ENCODE measurements at places on chromosomes 7 and 10.

DNA sequence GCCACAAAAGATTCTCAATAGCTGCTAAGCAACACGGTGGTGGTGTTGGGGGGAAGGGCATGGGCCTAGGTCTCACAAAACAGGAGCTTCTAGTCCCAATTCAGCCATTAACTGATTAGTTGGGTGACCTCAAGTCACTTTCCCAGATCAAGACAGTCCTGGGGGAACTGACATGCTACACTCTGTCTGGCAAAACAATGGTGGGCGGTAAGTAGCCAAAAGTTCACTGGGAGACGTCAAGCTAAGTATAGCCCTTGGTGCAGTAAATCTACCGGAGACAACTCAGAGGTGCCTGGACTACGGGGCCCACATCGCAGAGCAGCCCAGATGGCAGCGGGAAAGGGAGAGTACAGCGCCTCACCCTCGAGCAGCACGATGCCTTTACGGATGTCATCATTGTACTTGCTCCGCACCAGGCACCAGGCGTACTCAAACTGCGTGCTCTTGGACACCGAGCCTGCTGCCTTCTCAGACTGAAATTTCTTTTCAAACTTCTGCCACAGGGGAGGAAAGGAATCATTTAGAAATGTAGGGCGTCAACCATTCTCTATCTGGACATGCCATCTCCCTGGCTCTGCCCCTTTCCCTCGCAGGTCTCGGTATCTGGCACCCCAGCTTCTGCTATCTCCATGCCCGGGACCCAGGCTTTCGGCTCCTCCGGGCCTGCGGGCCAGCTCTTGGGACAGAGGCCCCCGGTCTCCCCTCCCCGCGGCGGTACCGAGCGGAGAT is 1.1 kb downstream of the FIS1 start:
- no peak for DNase-seq

DNA sequence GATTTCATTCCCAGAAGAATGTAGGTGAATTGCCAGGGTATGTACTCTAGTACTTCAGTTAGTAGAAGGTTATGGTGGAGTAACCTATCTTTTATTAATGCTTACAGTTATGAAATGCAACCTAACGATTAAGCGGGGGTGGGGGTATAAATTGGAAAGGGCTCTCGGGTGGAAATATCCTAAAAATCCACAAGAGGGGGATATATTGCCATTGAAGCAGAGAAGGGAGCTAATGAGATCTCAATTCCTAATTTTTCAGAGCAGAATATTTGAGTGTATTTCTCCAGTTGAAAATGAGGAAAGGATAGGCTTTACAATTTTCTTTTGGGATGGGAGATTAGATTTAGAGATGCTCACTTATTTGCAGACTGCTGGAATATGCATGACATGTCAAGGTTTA is 90.8 kb downstream of the DNAJB9 start:
- DNase-seq, result no peak

DNA sequence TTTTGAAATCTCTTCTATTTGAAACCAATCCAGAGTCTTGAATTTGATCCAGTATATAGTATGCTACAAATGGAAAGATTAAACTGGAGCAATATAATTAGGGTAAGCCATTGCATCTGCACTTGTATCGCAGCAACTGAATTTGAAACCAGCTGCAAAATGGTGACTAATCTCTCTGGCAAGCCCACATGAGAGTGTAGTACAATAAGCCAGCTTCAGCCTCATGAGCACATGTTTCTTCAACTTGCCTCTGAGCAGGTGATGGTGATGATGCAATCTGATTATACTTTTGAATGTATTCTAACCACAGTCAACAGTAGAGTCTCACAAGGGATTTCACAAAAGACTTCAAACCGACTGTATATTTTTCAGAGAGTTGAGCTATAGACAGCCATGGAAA is 829 bp upstream of the RPA3 start:
- DNase-seq, result peak; percentile 10

GRCh38 chr10:78802431-78802830 is 266.3 kb upstream of the ZMIZ1 start:
- no peak for DNase-seq

- no peak for DNase-seq
Measured at GRCh38 chr10:70162892-70163201, 7.5 kb downstream of the SAR1A start.

DNA sequence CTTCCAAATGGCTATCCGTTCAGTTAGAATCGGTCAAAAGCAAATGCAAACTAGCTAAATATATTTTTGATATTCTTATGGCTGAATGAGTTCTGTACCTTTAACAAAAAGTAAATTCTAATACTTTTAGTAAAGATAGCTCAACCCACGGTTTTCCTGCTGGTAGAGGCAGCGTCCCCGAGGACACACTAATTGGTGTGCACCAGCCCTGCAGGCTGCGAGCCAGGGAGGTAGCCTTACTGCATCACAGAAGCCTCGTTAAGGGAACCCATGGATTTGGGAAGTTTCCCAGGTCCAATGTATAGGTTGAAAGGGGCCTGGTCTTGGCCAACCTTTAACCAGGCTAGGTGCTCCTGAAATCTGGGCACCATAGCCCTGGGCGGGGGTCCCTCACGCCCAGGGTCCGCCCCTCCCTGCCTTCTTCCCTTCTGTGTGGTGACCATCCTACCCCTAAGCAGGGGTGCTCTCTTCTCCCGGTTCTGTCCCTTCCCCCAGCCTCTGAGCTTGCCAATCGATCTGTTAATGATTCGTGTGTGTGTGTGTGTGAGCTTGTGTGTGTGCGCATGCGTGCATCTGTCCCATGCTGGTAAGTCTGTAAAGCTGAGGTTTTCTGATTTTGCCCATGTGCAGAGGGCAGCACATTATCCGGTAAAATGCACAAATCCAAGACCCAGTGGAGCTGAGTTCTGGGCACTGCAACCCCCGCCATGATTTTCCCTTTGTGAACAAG is 191.7 kb downstream of the TCERG1L start:
- DNase-seq, result no peak

- DNase-seq, result no peak
Measured at GRCh38 chr7:83586281-83586680, 62.7 kb downstream of the SEMA3E start.

- no peak for DNase-seq
Measured at GRCh38 chr10:113023017-113023416, 73.0 kb downstream of the TCF7L2 start.

DNA sequence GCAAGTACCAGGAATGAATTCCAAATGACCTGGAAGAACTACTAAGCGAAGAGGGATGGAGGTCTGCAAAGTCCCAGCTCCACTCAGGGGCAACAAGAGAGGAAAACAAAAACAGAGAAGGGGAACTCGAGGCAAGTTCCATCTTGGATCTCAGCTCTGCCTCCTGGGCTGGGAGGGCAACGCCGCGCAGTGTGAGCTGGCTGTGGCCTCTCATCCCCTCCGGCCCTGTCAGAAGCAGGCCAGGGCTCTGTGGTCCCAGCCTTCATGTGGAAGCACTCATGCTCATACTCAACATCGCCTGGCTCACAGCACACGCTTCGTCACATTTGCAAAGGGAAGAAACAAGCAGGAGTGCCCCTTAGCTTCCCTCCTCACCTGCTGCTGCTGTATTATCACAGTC is 627.9 kb upstream of the MGMT start:
- DNase-seq, result no peak

GRCh38 chr10:21507150-21507549 is 18.3 kb downstream of the SKIDA1 start:
- no peak for DNase-seq

DNA sequence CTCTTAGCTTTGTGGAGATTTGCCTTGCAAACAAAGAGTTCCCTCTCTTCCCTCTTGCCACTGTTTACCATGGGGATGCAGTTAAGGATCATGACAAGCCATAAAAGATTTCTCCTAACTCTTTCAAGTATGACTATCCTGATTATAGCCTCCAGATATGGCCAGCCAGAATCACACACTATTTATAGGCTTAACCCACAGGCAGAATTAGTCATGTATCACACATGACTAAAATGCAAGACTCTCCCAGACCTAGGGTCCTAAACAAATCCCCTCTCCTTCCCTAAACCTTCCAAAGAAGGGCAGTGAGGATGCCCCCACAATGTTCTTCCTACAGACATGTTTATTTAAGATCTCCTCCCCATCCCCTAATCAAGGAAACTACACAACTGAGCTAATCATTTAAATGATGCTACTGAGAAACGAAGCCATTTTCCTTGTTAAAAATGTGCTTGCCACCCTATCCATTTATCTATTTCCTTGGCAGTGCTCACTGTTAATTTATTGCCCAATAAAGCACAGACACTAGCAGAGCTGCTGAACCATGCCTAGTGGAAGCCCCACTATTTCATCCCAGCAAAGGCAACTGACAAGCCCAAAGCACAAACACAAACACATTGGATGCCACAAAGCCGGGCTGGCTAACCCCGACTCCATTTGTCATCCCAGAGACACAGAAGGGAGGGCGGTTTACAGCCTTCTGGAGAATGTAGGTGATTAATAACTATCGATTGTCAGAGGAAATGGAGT is 363.4 kb downstream of the KCNMA1 start:
- DNase-seq, result no peak

- no peak for DNase-seq
Measured at GRCh38 chr7:68203251-68203650, 1206.6 kb downstream of the TYW1 start.

- no peak for DNase-seq
Measured at GRCh38 chr7:2826771-2827170, 17.3 kb downstream of the GNA12 start.

DNA sequence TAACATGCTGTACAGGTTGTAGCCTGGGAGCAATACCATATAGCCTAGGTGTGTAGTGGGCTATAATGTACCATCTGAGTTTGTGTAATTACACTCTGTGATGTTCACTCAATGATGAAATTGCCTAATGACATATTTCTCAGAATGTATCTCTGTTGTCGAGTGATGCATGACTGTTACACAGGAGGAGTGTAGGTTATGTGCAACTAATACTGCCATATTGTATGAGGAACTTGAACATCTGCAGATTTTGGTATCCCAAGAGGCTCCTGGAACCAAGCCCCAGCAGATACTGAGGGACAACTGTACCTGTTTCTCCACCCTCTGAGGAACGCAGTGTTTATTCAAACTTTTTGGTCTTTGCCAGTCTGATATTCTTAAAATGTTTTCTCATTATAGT is 38.6 kb downstream of the NACAD start:
- DNase-seq, result no peak

- DNase-seq, result no peak
Measured at GRCh38 chr7:43018446-43018845, 86.3 kb downstream of the MRPL32 start.

DNA sequence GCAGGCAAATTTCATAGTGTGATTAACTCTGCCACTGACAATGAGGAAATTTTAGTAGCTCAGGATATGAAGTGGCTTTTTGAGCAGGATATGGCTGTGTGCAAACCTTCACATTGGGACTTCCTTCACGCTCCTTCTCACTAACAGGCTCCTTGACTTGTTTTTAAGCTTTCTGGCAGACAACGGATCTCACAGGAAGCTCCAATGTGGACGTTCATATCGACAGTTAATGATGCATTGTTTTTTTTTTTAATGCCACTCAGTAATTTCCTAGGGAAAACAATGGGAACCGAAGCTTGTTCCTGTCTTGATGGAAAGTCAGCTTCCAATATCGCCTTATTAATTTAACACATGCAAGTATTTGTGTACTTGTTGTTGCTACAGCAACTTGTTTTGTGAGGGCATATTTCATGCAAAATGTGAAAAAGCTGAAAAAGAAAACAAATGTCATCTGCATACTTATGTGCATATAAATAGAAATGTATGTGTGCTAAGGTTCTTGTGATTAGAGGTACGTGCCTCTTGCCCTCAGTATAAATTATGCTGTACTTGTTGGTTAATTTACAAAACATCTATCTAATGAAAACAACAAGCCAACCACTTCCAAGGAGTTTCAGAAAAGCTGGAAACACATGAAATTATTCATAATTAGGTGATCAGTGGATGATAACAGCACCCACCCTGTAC is 84.7 kb downstream of the NRP1 start:
- DNase-seq, result peak; percentile 95

- no peak for DNase-seq
Measured at GRCh38 chr7:17097668-17098297, 200.7 kb upstream of the AHR start.

DNA sequence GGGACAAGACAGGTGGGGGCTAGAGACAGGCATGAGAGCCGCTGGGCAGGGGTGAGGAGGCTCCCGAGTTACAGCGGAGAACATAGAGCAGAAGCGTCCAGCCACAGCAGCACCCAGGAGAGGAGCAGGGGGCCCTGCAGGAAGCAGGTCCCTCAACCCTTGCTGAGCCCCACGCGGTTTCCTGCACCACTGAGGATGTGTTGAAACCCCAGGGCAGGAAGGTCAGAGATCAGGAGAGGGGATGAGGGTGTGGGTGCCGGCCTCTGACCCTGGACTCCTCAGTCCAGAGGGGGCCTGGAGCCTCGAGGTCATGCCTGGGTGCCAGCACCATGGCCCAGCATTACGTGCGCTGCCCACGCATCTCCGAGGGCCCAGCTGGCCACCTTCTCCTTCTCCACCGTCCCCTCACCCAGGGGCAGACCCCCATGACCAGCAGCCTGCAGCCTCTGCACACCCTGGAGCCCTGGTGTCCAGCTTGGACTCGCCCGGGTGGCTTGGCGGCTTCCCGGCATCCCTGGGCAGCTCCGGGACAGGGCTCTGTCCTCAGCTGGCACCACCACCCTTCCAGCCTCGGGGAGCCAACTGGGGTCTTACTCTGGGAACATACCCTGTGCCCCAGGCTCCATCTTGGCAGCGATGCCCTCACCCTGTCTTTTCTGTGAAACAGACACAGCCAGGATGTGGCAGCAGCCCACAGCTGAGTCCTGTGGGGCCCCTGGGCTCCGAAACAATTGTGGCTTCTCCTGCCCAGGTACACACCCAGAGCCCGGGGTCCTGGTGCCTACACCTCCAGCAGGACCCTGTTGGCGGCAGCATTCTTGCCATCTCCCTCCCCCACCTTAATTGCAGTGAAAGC is 52.0 kb downstream of the STK32C start:
- no peak for DNase-seq

DNA sequence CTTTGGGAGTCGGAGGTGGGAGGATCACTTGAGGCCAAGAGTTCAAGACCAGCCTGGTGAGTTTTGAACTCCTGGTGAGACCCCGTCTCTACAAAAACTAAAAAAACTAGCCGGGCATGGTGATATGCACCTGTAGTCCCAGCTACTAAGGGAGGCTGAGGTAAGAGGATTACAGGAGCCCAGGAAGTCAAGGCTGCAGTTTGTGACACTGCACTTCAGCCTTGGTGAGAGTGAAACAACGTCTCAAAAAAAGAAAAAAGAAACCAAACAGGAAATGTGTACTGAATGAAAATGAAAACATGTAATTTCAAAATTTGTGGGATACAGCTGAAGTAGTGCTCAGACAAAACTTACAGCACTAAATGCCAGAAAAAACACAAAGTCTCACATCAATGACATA is 7.6 kb downstream of the ARHGAP12 start:
- DNase-seq, result no peak

GRCh38 chr7:5143106-5143505 is 46.9 kb upstream of the WIPI2 start:
- no peak for DNase-seq

- DNase-seq, result no peak
Measured at GRCh38 chr7:119397156-119397555, 875.8 kb upstream of the KCND2 start.

DNA sequence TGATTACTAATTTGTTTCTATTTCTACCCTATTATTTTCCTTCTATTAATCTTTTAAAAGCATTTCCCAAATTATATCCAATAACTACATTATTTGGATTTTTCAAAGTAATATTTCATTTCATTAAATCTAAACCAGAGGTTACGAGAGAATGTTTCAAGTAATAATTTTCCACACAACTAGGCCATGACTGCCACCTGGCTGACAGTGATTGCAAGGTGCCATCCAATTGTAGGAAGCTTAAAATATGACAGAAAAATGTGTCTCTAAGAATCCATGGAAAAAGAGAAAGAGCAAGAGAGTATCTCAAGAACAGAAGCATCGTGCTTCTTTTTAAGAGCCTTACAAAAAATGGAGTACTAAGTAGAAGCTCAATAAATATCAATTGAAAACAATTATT is 48.7 kb downstream of the TPK1 start:
- DNase-seq, result no peak
